CD4-positive, alpha-beta T cell treated with Interleukin-15 for 4 hours (primary cell): ENCODE measurements at places on chromosomes 2 and 18.
A peak's percentile ranks its signal among the peaks of the same experiment; 100 is the strongest.

DNA sequence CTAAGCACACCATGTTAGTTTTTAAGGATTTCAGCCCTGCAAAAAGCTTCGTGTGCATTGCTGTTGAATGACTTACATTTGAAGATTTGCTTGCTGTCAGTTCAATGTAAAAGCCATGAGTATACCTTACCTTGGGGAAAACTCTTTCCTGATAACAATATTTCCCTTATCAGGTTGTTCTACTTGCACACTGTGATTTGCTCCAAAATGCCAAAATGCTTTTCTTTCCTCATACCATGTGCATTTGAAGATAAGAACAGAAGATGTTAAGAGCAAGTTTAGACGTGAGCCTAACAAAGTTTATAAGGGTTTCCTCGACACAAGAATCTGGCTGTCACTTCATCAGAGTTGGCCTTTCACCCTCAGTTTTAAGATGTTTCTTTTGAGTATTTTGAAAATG lies 57.6 kb downstream of the SCN1A start:
- DNase-seq, result no peak

- no peak for DNase-seq
Observed at GRCh38 chr18:79883461-79884293, 67.8 kb downstream of the SLC66A2 start.

- DNase-seq, result no peak
Observed at GRCh38 chr2:117661619-117662018, 152.9 kb upstream of the DDX18 start.

DNA sequence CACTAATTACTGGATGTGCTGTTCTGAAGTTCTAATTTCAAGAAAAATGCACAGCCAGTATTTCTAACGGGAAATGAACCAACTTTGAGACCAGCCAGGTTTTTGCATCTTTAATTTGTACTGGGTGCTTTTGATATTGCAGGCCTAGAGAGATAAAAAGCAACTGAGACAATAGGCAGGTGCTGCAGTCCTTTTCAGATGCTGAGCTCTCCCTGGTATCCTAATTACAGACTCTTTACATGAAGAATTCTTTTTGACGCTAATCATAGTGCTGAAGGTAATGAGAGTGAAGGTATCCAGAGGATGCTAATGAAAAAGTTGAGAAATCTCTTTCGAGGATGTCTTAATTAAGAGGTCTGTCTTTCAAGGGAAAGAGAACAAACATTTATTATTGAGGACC lies 85.1 kb downstream of the SERPINB8 start:
- DNase-seq, result no peak

DNA sequence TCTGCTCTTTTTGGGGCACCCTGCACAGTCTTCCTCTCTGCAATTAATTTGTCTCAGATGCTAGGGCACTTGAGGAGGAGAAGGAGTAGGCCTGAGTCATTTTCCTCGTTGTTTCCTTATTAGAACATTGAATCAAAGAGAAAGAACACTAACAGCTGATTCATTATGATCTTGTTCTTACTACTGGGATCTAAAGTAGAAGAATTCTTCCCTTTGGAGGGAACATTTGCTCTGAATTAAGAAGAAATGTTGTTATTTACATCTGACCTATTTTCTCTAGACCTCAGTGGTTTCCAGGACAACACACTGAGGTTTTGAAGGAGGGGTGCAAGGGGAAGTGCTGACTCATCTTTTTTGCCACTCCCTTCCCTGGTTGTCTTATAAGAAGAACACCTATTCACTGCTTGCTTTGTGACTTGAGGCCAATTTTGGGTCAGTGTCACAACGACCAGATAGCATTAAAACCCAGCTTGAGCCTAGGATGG lies 24.3 kb upstream of the STAT1 start:
- peak; percentile 86 for DNase-seq

GRCh38 chr2:199101487-199101886 lies 356.3 kb downstream of the SATB2 start:
- DNase-seq, result no peak

GRCh38 chr2:146984014-146984413 lies 860.8 kb upstream of the ACVR2A start:
- DNase-seq, result no peak

DNA sequence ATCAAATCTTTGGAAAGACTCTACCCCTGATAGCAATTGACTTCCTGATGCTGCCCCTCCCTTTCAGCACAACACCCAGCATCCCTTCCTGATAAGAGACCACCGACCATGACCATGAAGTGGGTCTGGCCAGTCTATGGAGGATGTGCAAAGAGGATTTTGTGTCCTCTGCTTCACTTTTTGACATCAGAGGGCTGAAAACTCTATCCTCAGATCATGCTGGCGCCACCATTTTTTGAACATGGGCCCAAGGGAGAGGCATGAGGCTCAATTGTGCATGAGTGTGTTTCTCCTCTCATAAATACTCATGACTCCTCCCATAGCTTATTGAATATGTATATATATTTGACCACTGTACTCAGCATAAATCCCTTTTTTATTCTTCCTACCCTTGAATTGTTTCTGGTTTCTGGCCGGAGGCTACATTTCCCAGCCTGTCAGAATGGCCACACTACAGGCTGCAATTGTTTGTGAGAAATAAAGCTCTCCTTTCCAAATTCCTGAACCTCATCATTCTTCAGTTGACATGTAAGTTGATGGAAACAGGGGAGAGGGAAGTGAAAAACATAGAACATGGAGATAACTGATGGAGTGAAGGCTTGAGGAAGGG lies 314.1 kb downstream of the MYCN start:
- DNase-seq, result no peak

GRCh38 chr18:55743736-55744135 lies 155.7 kb upstream of the TCF4 start:
- no peak for DNase-seq

- DNase-seq, result no peak
Observed at GRCh38 chr2:165161510-165161909, 42.3 kb downstream of the SCN3A start.

- DNase-seq, result no peak
Observed at GRCh38 chr2:25651782-25652455, 21.5 kb downstream of the DTNB start.

- DNase-seq, result no peak
Observed at GRCh38 chr2:39933196-39933595, 154.1 kb upstream of the THUMPD2 start.

GRCh38 chr2:42085706-42086487 lies 38.1 kb downstream of the PKDCC start:
- no peak for DNase-seq

DNA sequence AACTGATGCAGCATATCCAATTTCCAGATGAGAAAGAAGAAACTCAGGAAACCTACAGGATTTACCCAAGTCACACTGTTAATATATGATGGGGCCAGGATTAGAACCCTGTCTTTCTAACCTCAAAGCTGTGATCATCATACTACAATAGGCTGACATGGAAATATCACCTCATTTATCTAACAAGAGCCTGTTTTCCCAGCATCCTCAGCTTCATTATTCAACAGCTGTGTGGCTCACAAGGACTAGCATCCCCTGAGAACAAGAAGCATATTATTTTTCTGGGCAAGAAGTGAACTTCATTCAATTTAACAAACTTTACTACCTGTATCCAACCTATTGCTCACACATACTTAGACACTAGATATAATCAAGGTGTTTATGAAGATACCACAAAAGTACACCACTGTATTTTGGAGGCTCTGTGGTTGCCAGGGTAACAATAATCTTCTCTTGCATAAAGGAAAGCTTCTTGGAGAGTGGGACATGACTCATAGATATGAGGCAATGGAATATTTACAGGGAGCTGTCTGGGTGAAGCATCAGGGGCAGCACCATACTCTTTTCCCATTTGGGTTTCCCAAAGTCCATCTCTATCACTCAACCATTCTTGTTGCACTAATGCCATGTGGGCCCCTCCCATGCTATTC lies 218.2 kb downstream of the RAD51AP2 start:
- DNase-seq, result no peak

- DNase-seq, result peak; percentile 5
Observed at GRCh38 chr2:240983361-240983995, 14.9 kb upstream of the SNED1 start.

DNA sequence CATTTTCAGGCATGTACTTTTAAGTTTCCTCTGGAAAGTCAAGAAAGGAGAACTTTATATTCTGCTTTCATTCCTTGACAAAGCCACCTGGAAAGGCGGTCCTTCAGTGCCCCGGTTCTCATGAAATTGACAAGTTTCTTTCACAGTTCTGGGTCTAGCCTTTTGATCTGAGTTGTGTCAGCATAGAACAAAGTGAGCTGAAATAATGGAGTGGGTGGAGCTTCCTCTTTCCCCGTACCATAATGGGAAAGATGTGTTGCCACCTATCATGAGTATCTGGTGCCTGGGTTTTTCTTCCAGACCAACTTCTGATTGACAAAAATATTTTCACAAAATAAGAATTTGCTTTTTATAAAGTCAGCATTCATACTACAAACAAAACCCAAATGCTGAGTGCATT lies 49.3 kb downstream of the PTRHD1 start:
- peak; percentile 10 for DNase-seq

DNA sequence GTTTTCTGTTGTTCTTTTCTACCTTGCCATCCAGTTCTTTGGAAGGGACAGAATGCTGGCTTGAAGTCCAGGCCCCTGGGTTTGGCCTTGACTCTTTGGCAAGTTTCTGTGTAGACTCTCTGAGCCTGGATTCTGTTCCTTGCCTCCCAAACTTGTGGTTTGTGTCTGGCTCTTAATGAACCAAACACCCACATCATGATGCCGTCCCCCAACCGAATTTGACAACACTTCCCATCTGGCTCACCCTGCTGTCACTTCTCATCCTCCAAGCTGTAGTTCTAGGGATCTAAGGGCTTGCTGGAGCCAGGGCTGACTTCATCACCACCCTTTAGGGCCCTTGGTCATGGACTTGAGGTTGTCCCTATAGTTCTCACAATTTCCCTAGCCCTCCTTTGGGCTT lies 68.9 kb upstream of the CELF4 start:
- no peak for DNase-seq

GRCh38 chr2:144152817-144153271 lies 367.1 kb downstream of the ZEB2 start:
- no peak for DNase-seq

DNA sequence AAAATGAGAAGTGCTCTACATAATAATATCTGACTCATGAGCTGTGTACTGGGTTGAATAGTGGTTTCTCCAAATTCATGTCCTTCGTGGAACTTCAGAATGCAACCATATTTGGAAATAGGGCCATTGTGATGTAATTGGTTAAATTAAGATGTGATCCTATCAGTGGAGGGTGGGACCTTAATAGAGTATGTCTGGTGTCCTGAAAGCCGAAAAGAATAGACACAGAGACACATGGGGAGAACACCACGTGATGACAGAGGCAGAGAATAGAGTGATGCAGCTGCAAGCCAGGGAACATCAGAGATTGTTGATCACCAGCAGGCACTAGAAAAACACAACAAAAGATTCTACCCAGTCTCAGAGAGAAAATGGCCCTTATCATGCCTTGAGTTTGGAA lies 310.1 kb downstream of the EXOC6B start:
- DNase-seq, result no peak

GRCh38 chr2:125634662-125635061 lies 1021.3 kb upstream of the GYPC start:
- no peak for DNase-seq

DNA sequence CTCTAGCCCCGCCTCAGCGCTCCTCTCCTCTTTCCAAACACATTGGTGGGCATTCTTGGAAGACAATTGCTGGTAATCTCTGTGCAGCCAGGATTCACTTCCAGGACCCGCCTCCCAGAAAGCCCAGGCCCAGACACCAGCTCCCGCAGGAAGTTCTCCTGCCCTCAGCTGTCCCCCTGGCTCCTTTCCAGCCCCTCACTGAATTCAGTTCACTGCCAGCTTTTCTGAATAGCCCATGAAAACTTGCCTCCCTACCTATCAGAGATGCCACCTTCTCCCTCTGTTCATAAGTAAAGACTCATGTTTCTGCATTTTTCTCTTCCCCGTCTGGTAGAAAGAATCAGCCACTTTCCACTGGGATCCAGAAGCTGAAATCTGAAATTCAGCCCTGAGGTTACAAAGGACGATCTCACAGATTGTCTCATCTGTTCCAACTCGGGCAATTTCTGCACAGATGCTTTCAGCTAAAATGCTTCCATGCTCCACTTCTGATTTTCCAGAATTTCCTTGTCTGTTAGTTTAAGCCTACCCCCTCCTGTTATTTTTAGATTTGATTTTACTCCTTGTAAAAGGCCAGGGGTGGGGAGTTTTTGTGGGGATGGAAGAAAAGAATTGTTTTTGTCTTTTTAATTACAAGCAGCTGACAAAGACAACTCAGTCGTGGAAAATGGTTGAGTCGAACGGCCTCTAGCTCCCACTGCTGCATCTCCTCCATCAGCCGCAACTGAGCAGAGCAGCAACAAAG lies 98.1 kb downstream of the SP3 start:
- DNase-seq, result no peak

GRCh38 chr2:41622301-41622700 lies 425.5 kb upstream of the PKDCC start:
- no peak for DNase-seq

DNA sequence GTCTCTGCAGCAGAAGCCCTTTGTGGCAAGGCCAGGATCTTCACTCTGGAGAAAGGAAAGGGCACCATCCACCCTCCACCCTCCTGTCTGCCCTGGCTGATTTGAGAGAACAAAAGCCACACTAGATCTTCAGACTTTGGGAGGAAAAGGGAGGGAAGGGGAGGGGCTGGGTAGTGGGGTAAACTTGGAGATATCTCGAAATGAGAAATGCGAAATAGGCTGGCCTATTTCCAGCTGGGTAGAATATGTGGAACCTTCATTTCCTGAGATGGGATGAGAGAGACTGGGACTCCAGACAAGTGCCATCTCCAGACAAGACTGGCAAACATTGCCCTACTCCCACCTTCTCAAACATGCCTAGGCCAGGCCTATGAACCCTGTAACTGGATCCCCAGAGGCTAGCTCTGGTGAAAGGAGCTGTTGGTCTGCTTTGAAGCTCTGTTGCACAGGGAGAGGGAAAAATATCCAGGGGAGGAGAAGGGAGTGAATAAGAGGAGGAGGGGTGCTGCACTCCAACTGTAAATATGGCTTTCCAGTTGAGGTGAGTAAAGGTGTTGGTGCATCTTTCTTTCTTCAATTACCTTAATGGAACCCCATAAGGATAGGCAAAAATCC lies 1.7 kb downstream of the HOXD12 start:
- DNase-seq, result no peak

DNA sequence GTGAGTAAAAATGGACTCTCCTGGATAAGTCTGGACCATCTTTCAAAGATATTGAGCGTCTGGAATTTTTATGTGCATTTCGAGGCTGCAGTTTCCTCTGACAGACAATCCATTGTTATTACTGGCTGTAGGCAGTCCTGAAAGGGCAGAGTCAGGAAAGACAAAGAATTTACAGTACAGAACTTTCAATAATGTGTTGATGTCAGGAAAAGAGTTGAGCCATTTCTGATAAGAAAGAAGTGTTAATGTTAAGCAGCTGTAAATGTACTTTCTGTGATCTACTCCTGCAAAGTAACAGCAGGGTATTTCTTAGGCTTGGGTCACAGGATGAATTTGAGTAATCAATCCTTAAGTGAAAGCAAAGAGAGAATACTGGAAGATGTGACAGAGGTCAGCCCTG lies 29.8 kb downstream of the TSPYL6 start:
- DNase-seq, result no peak

GRCh38 chr2:12116228-12116750 lies 369.9 kb downstream of the LPIN1 start:
- no peak for DNase-seq
